ENCODE measurements at places on chromosomes 1 and 21.

DNA sequence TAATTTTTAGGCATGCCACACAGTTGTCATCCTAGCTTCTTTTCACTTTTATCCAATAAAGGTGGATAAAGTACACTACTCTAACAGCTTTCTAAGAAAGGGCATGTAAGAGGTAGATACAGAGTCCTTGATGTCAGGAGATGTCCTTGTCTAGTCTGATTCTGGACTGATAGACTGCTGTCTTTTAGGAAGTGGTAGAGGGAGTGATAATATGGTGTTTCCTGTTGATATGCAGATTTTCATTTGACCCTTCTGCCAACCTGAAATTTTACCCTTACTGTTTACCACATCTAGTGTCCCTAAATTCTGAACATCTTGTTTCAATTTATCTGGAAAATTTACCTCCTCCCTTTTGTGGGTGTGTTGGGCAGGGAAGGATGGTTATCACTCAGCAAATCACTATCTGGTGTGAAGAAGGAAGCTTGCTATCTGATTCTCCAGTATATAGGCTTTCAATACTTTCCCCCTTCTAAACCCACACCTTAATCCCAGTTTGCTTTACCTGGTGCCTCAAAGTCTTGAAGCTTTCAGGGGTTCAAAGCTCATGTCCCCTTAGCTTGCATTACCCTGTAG is 354.9 kb upstream of the SNX7 start:
- H3K27ac ChIP-seq: no peak overlapping the region
- no peak for DNase-seq
- H3K4me3 ChIP-seq: no peak overlapping the region

DNA sequence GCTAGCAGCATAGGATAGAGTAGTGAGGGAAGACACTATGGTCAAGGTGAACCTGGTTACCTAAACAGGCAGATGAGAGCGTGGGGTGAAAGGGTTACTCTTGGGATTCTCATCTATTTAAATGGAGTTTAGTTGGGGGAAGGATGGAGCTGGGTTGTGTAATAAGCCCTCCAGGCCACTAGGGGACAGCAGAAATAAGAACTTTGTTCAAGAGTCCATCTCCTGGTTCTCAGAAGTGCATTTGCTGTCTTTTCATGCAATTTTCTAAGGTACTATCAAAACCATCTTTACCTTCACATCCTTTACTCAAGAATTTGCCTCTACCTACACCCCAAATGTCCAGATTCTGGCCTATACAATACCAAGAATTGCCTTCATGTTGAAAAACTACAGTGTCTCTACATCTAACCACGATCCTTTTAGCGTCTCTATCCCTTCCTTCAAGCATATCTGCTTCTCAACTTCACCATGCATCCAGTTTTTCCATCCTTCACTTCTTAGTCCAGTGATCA is 28.0 kb downstream of the SLAMF1 start:
- H3K27me3 ChIP-seq: no peaks in the 10 kb centered on the region
- no peak for DNase-seq
- no peak overlapping the region for H3K27ac ChIP-seq
- H3K36me3 ChIP-seq: no peaks in the 10 kb centered on the region

DNA sequence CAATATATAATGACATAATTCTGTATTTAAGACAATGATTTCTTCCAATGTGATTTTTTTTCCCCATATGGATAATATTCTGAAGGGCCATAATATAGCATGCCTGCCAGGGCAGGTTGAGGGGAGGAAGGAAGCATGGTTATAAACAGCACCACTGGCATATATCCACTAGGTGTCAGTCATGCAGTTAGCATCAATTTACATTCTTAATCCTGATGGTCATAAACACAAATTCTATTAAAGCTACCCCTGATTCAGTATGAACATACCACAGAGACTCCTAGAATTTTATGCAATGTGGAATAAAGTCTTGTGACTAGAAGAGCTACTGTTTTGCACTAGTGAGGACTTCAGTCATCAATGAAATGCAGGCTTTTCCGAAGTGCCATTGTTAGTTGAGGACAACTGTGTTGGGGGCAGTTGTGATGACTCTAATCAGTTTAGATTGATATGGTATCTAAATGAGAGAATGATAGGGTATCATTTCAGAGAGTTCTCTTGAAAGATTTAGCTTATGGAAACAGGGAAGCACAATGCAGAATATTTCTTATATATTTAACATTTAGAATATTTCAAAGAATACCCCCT is 342.7 kb upstream of the NR5A2 start:
- H3K4me3 ChIP-seq: no peak overlapping the region
- no peak overlapping the region for H3K27ac ChIP-seq
- no peaks in the 10 kb centered on the region for H3K27me3 ChIP-seq
- no peaks in the 10 kb centered on the region for H3K4me1 ChIP-seq

GRCh38 chr1:93123201-93123783 is 44.2 kb downstream of the MTF2 start:
- no peaks in the 10 kb centered on the region for H3K27me3 ChIP-seq
- no peak overlapping the region for H3K27ac ChIP-seq
- no peaks in the 10 kb centered on the region for H3K4me1 ChIP-seq
- no peak overlapping the region for H3K4me3 ChIP-seq
- H3K36me3 ChIP-seq: peaks cover 54% of the 10 kb centered on the region

DNA sequence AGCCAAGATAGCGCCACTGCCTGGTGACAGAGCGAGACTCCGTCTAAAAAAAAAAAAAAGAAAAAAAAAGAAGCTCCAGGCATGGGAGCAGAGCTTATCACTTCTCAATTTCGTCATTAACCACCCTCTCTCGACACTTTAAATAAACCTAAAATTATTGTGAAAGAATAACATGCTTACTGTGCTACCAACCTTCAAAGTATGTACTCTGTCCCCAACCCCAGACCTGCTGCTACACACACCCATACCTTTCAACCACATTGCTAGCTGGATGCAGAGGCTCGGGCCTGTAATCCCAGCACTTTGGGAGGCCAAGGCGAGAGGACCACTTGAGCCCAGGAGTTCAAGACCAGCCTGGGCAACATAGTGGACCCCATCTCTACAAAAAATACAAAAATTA is 38.7 kb downstream of the GNPAT start:
- no peak for DNase-seq
- no peak overlapping the region for H3K27ac ChIP-seq
- no peaks in the 10 kb centered on the region for H3K4me1 ChIP-seq
- no peaks in the 10 kb centered on the region for H3K27me3 ChIP-seq
- H3K36me3 ChIP-seq: no peaks in the 10 kb centered on the region
- H3K4me3 ChIP-seq: no peak overlapping the region

GRCh38 chr1:220363196-220363837 is 91.1 kb upstream of the RAB3GAP2 start:
- DNase-seq: no peak
- H3K27ac ChIP-seq: no peak overlapping the region
- no peak overlapping the region for H3K4me3 ChIP-seq
- no peaks in the 10 kb centered on the region for H3K36me3 ChIP-seq
- H3K27me3 ChIP-seq: no peaks in the 10 kb centered on the region

DNA sequence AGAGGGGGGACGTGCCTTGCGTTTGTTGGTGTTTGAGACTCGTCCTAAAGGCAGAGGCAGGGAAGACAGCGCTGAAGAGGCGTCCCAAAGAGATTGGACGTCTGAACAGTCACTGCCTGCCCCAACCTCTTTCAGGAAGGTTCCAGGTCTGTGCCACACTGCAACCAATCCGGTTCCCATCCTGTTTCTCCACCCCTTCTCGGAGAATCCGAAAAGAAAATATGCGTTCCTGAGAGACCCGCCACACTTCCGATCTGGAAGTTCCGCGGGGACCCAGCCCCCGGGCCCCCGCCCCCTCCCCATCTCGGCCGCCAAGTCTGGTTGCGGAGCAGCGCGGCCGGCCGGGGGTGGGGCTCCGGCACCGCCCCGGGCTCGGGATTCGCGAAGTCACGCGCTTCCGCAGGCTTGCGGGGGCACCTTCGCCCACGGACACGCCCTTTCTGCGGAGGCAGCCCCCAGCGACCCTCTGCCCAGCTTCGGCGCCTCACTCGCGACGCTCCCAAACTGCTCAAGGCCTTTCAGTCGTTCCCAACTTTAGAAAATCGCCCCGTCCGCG is 124.5 kb upstream of the DPYD start:
- peak overlapping the region; percentile 28 for H3K4me3 ChIP-seq
- H3K27ac ChIP-seq: no peak overlapping the region
- peaks cover 34% of the 10 kb centered on the region for H3K4me1 ChIP-seq
- no peak for DNase-seq
- H3K36me3 ChIP-seq: no peaks in the 10 kb centered on the region
- peaks cover 27% of the 10 kb centered on the region for H3K27me3 ChIP-seq

- H3K4me1 ChIP-seq: no peaks in the 10 kb centered on the region
- peaks cover 24% of the 10 kb centered on the region for H3K27me3 ChIP-seq
- DNase-seq: no peak
- no peak overlapping the region for H3K27ac ChIP-seq
These were observed 11.6 kb upstream of the OLFML2B start for GRCh38 chr1:162035241-162035640.

- H3K27ac ChIP-seq: no peak overlapping the region
- no peak for DNase-seq
- no peaks in the 10 kb centered on the region for H3K27me3 ChIP-seq
- peaks cover 4% of the 10 kb centered on the region for H3K4me1 ChIP-seq
- no peak overlapping the region for H3K4me3 ChIP-seq
These were observed 243.0 kb downstream of the SLC45A1 start for GRCh38 chr1:8560611-8561544.

DNA sequence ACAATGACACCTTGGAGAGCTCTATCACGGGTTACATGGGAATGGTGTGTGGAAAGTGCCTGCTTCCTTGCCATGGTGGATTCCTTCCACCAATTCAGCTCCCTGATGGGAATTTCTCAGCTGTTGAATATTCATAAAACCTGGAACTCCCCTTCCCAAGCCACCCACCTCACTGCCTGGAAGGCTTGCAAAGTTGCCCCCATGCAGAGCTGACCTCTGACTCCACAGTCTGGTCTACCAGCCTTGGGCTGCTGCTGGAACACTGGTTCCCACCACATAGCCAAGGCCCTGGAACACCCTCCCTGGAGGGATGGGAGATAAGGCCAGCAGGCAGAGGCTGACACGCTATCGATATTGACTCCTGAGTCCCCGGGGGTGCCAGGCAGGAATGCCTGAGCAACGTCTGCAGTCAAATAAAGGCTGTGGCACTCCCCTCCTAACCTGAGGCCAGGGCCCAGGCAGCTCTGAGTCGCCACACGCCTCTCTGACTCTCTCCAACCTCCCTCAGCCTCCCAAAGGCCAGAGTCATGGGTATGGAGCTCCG is 8.8 kb downstream of the CCDC24 start:
- H3K27me3 ChIP-seq: no peaks in the 10 kb centered on the region
- no peak overlapping the region for H3K27ac ChIP-seq
- no peak overlapping the region for H3K4me3 ChIP-seq
- peaks cover 81% of the 10 kb centered on the region for H3K36me3 ChIP-seq
- no peak for DNase-seq

GRCh38 chr1:233020426-233020825 is 70.0 kb downstream of the NTPCR start:
- DNase-seq: no peak
- no peaks in the 10 kb centered on the region for H3K27me3 ChIP-seq
- H3K4me1 ChIP-seq: peaks cover 3% of the 10 kb centered on the region
- H3K4me3 ChIP-seq: no peak overlapping the region

DNA sequence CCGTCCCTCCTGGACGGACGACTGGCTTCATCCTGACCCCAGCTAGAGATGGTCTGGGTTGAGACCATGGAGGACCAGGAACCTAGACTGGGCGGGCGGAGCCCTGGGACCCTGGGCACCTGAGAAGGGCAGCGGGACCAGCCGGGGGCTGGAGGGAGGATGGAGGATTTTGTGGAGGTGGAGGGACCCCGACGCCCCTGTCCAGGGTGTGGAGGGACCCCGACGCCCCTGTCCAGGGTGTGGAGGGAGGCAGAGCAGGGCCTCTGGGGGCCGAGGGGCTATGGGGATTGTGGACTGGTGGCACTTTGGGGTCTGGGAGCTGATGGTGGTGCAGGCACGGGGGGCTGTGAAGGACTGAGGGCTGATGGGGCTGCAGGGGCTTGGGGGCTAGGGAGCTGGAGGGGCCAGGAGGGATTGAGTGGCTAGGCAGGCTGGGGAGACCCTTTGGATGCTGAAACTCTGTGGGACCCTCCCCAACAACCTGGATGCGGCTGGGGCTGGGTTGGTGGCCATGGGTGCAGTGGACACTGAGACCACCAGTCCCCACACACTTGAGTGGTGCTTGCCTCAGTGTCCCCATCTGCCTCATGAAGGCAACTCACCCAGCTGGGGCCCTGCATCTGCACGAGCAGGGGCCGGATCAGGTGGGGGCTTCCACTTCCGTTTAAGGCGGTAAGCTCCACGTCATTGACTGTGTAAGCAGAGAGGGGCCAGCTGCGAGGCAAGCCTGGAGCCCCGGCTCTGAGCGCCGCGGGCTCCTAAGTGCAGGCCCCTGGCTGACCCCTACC is 7.4 kb downstream of the GJC2 start:
- no peak overlapping the region for H3K27ac ChIP-seq
- no peak for DNase-seq
- no peak overlapping the region for H3K4me3 ChIP-seq
- no peaks in the 10 kb centered on the region for H3K36me3 ChIP-seq

GRCh38 chr1:232923739-232924386 is 26.5 kb upstream of the NTPCR start:
- H3K36me3 ChIP-seq: no peaks in the 10 kb centered on the region
- DNase-seq: no peak
- H3K4me3 ChIP-seq: no peak overlapping the region
- H3K4me1 ChIP-seq: no peaks in the 10 kb centered on the region
- H3K27me3 ChIP-seq: no peaks in the 10 kb centered on the region

DNA sequence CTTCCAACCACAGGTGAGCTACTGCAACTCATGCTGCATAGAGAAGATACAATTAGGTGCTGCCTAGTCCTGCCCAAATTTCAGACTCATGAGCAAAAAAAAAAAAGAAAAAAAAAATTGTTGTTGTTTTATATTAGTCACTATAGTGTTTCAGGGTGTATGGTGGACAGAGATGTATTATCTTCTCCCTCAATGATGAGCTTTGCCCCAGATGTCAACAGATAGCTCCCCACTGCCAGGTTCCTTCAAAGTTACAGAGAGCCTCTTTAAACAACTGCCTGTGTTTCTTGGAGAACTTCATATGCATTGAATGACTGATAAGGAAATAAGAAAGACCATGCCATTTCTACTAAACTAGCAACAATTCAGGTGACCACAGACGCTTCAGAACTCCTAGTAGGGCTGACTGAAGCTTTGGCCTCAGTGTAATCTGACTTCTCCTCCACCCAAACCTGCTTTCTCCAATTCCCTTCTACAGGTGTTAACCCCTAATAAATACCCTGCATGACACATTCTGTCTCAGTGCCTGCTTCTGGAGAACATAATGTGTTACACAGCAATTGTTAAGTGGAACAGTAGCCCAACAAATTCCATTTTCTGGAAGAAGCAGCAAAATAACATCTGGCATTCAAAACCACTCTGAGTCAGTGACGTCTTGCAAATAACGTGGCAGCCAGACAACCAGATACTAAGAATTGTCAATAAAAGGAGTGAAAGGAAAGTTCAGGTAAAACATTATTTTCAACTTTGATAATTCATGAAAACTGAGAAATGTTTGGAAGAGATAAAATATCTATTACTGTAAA is 147.7 kb downstream of the CDC42BPA start:
- no peak overlapping the region for H3K27ac ChIP-seq
- no peaks in the 10 kb centered on the region for H3K4me1 ChIP-seq
- H3K4me3 ChIP-seq: no peak overlapping the region
- H3K36me3 ChIP-seq: no peaks in the 10 kb centered on the region
- no peak for DNase-seq

All from esophagus squamous epithelium (tissue), 5 donors.